ENCODE measurements at places on chromosomes 4 and X.
A peak's percentile ranks its signal among the peaks of the same experiment; 100 is the strongest.

- DNase-seq, result no peak
Observed at GRCh38 chrX:66200855-66201795, 37.1 kb downstream of the HEPH start.

- no peak for DNase-seq
Observed at GRCh38 chr4:79621061-79621460, 213.0 kb upstream of the GK2 start.

GRCh38 chr4:184028561-184029374 lies 123.7 kb downstream of the STOX2 start:
- no peak for DNase-seq

DNA sequence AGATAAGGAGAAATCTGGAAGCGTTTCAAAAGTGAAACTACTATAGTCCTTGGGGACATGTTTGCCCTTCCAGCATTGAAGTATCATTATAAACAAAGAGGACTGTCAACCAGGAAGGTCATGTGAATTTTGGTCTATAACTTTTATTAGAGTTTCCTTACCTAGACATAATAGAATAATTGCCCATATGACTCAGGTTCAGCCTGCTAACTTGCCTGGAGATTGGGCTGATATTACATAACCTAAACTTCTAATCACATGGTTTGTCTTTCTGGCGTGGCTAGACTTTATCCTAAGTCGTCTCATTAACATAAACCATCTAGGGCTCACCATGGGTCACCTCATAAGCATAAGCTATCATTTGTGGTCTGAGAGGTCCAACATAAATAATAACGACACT lies 775.9 kb downstream of the CENPC start:
- DNase-seq, result no peak

DNA sequence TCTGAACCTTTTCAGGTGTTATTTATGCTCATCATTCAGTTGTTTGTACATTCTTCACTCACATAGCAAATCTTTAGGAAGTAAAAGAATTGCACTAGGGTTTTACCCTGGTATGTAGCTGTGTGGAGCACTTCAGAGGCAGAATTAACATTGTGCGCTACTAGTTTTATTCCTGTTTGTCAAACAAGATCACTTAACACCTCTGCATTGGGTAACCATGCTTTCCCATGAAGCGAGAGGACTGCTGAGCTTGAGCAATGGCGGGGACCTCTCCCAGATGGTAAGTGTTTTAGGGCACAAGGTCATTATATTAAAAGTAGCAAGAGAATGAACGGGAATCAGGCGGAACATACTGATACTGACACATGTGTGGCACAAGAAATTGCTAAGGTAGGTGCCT lies 59.2 kb downstream of the SHROOM3 start:
- DNase-seq, result no peak

DNA sequence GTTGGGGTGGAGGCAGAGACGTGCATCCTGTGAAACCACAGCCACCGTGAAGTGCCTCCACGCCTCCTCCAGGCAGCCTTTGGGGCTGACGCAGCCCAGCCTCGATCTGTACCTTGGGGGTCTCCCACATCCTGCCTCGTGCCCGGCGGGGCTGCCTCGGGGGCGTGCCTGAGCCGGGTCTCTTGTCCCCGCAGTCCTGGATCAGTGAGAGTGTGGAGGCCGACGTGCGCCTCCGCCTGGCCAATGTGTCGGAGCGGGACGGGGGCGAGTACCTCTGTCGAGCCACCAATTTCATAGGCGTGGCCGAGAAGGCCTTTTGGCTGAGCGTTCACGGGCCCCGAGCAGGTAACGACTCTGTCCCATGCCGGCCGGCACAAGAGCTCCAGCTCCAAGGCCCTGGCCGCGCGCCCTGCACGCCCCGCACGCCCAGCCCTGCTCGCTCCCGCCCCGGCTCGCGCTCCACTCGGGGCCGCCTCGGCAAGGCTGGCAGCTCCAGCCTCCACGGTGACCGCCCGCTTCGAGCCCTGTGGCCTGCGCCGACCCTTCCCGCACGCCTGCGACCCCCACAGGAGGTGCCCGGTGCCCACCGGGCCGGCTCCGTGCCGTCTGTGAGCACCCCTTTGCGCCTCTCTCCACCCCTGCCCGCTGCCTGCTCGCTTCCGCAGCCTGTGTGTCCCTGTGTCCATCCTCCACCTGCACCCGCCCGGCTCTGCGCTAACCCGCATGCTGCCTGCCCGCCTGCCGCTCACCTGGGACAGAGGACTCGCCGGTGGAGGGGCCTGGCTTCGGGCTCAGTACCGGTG lies 9.8 kb downstream of the FGFR3 start:
- no peak for DNase-seq

DNA sequence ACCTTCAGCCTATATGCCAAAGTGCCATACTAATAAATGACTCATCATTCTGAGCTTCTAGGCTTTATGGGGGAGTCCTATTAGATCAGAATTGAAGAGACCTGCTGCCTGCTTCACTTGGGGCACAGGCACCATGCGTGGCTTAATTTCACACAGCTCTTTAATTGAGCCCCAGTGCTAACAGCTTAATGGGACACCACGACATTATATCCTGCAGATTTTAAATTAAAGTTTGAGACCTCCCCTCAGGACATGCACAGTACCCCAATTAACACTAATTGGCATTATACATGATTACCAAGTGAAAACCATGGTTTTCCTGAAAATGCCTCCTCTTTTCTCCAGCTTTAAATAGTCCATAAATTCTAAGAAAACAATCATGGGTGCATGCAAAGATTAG lies 6.8 kb downstream of the C1QTNF7 start:
- DNase-seq, result no peak

GRCh38 chr4:122643257-122643656 lies 22.4 kb upstream of the IL21 start:
- no peak for DNase-seq

DNA sequence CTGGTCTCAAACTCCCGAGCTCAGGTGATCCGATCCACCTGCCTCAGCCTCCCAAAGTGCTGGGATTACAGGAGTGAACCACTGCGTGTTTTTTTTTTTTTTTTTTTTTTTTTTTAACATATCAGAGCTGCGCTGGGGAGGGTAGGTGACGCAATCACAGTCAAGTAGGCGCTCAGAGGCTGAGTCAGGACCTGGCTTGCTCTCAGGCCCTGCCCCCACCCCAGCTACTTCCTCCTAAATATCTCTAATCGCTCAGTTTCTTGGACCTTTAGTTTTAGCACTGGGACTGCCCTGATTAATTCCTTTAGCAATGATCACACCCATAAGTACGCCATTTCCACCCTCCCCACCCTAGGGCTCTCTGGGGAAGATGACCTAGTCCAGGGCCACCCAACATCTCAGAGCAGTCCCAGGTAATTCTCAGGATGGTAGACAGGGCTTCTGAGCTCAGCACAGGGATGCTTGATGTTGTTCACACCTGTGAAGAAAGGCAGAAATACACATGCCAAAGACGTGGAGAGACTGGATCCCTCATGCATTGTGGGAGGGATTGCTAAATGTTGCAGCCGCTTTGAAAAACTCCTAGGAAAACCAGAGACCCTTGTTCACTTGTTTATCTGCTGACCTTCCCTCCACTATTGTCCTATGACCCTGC lies 50.2 kb downstream of the DDX3X start:
- peak; percentile 23 for DNase-seq

GRCh38 chrX:154531626-154532025 lies 15.0 kb downstream of the G6PD start:
- no peak for DNase-seq

DNA sequence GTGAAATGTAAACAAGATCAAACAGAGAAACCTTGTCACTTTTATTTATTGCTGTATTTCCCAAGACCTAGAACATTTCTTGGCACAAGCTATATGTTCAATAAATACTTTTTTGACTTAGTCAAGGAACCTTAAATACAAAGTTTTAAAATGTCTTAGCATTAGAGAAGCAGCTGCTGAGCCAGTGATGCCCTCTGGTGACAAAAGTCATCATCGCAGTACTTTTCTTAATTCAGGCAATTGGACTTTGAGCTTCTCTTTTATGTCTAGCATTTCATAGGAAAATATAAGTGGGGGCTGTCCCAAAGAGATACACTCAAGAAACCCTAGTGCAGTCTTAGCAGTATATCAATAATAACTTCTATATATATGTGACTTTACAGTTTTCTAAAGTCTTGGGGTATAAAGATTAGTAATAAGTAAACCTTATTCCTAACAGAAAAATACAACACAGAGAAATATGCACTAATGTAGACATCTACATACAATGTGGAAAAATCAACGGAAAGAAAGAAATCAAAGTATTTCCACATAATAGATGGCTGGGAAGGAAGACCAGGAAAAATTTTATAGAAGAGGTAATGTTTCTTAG lies 118.4 kb downstream of the DTHD1 start:
- DNase-seq, result no peak

- no peak for DNase-seq
Observed at GRCh38 chrX:32867781-32868523, 343.4 kb downstream of the DMD start.

- peak; percentile 28 for DNase-seq
Observed at GRCh38 chr4:102734591-102735385, 26.0 kb downstream of the MANBA start.

GRCh38 chr4:24519649-24520048 lies 64.7 kb downstream of the DHX15 start:
- DNase-seq, result no peak

DNA sequence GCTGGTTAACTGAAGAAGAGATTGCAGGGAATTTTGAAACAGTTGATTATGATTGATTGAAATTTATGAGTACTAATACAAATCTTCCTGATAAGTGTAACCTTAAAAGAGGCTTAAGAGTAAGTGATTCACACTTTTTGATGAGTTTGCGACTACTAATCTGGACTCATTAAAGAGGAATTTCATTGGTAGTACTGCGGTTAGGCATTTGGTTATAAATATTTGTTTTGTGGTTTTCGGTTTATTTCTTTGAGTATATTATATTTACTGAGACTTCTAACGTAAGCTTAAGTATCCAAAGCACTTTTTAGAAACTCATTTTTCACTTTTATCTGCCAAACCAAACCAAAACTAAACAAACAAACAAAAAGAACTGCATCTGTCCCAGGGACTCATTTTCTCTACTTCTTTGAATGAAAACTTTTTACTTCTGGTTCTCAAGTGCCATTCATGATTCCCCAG lies 20.7 kb downstream of the SLIT2 start:
- DNase-seq, result no peak

GRCh38 chr4:78162821-78163220 lies 105.7 kb downstream of the FRAS1 start:
- no peak for DNase-seq

- DNase-seq, result no peak
Observed at GRCh38 chr4:82989575-82990429, 20.8 kb downstream of the LIN54 start.

GRCh38 chrX:19789782-19790181 lies 97.6 kb downstream of the SH3KBP1 start:
- no peak for DNase-seq

DNA sequence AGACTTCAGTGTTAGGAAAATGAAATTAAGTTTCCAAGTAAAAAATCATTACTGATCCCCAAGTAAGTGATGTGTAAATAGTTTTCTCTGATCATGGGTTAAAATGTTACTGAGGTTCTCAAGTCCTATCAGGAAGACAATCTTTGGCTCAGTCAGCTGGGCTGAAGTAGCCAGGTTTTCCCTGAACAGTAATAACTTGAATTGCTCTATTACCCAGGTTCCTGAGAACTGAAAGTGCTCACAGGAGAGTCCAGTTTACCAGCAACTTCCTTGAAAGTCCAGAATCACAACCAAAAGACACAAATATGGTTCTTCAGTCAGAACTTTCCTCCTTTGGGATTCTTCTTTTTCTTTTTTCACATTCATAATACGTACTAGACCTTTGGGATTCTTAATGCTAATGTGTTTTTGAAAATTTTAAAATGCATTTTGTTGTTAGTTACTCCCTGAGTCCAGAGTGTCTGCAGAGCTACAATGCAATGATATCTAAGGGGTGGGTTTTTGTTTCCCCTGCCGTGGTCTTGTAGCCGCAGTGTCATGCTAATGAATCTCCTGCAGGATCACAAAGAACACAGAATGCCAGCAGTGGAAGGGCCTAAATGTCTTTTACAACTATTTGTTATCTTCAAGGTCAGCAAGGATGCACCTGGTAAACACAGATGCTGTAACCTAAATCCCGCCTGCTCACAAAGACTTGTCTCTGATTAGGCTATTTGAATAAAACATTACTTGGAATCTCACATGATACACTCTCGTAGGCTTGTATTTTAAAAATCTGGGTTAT lies 439.8 kb upstream of the NR3C2 start:
- no peak for DNase-seq

- no peak for DNase-seq
Observed at GRCh38 chrX:17679820-17680219, 57.5 kb upstream of the SCML1 start.

DNA sequence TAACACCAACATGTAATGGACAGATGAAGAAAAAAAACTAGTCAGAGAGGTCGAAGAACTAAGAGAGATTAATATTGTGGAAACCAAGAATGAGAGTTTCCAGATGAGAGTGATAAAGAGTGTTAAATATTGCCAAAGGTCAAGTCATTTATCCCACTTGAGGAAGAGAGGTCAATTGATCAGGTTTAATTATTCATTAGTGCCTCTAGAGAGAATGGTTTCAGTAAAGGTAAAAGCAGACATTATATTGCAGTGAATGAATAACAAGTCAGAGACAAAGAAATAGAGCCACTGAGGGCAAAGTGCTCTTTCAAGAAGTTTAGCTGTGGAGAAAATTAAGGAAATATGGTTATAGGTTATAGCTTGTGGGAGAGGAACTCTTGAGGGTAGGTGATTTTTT lies 263.1 kb downstream of the GUCY2F start:
- DNase-seq, result no peak

DNA sequence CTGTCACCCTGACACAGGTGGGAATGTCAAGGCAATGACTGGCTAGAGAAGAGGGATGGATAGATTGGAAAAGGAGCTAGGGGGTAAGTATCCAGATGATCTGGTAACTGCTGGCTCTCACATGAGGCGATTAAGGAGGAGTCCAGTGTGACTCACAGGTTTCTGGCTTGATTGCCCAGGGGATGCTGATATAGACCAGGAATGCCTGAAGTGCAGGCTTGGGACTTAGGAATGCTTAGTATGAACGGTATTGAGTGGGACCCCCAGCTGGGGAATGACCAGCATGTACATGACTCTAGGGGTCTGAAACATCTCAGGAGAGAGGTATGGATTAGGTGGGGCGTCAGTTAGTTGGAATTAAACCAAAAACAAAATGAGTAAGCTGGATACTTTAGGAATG lies 65.8 kb upstream of the PRPS1 start:
- no peak for DNase-seq

DNA sequence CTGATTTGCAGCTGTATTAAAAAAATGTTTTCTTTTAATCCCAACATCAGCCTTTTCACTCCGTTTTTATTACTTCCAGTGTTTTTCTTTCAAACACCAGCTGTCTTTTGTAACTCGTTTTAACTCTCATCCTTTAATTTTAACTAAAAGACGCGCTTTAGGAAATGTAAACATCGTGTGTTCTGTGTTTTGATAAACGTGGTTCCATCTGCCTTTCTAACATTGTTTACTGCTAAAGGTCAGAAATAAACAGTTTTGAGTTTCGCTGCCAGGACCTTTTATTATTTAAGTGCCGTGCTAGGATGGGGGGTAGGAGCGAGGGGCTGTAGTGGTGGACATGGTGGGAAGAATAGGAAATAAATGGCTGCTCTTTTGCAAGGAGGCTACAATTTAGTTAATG lies 1.5 kb downstream of the N4BP2 start:
- no peak for DNase-seq

All from NK-92 treated with Interleukin-12 subunit alpha and Interleukin-12 subunit beta, amount 100 ng/mL, for 24 hours (cell line).